ENCODE measurements at places on chromosomes 12 and 14.

- DNase-seq, result no peak
These were observed 23.7 kb upstream of the HDAC7 start for GRCh38 chr12:47843226-47843980.

- DNase-seq, result no peak
These were observed 140.9 kb downstream of the CCDC91 start for GRCh38 chr12:28331130-28331529.

- DNase-seq, result no peak
These were observed 172.2 kb downstream of the NAV3 start for GRCh38 chr12:78002878-78003277.

GRCh38 chr12:87274594-87275245, 754.5 kb downstream of the C12orf50 start:
- no peak for DNase-seq

DNA sequence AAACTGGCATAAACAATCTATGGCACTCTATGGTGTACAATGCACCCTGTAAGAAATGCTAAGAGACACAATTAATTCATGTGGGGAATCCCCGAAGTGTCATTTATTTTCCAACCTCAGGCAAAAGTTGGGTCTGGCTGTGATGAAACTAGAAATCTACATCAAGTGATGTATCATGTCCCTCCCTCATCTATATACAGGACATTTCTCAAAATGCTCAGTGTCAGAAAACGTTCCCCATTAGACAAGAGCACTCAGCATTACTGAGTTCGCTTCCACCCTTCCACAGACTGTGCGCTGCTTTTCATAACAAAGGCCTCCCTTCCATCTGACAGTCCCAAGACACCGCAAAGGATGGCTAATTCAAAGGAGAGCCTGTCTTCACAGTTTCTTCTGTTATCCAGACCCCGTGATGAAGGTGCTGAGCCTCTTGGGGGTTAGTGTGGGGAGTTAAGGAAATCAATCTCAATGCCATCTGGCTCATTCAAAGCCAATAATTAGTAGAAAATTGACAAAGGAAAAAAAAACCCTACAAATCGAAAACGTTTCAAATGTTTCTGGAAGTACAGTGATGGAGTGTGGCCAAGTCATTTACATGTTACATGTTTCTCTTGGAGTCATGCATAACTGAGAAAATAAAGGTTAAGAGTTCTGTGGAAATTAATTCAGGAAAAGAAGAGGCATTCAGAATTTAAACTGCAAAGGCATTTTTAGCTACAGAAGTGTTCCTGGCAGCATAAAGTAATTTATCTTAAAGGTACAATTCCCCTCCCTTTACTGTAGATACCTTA, 7.5 kb downstream of the CCDC88C start:
- DNase-seq, result no peak

- no peak for DNase-seq
These were observed at the start of gene NTF3 for GRCh38 chr12:5432011-5432400. TSS of gene NTF3 (plus strand) at chr12:5432108. CDS start at chr12:5432325, 217 bp downstream.

DNA sequence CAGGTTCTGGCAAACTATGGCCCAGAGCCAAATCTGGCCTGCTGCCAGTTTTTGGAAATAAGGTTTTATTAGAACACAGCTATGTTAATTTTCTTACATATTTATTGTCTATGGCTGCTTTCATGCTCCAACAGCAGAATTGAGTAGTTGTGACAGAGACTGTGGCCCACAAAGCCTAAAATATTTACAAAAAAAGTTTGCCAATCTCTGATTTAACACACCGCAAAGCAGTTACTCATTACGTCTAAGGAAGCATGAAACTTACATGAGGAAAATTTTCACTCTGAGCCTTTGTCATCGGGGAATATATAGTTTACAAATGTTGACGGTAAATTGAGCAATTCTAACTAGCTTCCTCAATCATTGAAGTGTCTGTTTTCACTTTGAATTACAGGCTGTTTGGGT, 96.5 kb downstream of the UNC79 start:
- no peak for DNase-seq

DNA sequence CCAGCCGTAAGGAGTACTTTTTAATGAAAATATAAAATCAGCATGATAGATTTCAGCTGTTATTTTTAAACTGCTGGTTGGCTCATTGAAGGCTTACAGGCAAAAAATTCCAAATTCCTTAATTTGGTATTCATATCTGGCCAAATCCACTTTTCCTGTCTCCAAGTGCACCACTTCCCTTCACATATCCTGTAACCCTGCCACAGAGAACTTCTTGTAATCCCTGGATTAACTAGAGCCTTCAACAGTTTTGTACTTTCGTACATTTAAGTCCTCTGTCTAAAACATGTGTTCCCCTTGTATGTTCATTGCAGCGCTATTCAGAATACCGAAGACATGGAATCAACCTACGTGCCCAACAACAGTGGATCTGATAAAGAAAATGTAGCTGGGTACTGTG, 9.6 kb downstream of the PUS7L start:
- no peak for DNase-seq

DNA sequence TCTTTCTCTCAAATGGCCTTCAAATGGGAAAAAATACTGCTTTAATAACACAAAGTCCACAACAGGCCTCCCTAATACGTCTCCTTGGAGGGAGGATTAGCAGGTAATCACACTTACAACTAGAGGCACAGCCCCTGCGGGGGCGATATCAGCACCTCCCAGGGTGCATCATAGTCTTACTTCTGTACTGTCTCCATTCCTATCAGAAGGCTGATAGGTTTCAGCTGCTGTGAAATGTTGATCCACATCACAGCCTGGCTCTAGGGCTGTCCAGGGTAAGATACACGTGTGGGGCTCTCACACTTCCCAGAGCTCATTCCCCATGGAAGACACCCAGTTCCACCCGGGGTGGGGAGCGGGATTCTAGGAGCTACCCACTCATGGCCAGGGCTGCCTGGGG, 139.1 kb upstream of the SFSWAP start:
- DNase-seq, result no peak

- no peak for DNase-seq
These were observed 23.7 kb upstream of the MAPKAPK5 start for GRCh38 chr12:111818340-111818739.

DNA sequence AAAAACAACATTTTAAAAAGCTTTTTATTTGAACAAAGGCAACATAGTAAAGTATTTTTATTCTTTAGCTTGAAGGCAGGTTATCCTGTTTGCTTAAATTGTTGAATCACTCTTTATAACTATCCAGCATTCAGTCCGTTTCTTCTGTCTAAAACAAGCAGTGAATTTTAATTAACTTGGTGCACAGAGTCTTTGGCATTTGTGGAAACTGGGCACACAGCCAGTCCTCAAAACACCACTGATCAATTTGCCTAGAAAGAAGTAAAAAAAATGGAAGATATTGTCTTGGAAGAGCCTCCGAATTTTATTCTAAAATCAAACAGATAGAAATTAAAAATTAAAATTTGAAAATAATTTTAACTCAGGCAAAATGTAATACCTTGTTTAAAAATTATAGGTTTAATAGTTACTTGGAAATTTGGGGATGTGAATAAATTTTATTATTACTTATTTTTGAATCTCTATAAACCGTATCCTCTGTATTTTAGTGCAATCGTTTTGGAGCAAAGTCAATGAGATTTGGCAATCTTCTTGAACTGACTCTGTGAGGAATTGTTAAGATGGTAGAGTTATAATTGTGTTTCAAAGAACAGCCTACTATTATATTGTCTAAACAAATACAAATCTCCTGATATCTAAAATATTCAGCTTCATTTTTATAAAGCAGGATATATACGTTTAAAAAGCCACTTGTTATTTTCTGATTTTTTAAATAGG, 927.0 kb downstream of the SLC16A7 start:
- no peak for DNase-seq

GRCh38 chr12:127539226-127539858, 727.6 kb upstream of the TMEM132C start:
- no peak for DNase-seq

DNA sequence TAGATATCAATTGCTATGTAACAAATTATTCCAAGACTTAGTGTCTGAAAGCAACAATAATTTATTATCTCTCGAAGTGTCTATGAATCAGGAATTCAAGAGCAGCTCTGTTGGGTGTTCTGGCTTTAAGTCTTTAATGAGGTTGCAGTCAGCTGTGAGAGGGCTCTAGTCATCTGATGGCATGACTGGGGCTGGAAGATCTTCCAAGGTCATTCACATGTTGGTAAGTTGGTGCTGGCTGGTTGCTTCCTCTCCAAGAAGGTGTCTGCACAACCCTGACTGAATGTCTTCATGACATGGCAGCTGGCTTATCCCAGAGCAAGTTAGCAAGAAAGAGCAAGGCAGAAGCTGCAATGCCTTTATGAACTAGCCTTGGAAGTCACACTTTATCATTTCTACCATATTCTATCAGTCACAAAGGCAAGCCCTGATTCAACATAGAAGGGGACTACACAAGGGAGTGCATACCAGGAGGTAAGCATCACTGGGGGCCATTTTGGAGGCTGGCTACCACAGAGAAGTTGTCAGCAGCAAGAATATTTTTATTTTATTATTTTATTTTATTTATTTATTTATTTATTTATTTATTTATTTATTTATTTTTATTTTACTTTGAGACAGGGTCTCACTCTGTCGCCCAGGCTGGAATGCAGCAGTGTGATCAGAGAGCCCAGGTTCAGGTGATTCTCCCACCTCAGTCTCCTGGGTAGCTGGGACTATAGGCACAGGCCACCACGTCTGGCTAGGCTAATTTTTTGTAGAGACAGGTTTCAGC, 7.6 kb upstream of the SLC38A2 start:
- no peak for DNase-seq

DNA sequence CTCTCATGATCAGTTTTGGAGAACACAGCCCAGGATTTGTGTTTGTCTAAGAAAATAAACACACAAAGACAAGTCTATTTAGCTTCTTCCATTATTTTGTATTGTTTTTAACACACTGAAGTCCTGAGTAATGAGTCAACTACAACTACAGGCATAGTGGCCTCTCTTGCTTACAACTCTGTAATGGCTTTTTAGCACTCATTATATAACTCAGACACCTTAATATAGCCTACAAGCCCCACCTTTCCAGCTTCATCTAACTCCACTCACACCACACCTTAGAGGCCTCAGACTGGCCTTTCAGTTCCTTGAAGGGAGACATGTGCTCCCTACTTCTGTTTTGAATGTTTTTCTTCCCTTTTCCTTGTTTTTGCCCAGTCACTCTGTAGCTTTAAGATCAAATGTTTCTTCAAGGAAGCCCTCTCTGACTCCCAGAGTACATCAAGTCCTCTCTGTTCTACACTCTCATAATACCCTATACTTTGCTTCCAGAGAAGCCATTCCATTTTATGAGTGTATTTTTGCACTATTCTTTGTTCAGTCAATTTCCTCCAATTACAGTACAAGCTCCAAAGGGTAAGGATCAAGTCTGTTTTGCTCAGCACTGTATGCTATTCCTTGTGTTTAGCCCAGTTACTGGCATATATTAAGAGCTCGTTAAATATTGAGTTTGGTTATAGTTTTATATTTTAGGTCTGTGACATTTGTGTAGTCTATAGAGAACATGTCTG, 233.6 kb upstream of the ARHGAP5 start:
- no peak for DNase-seq

DNA sequence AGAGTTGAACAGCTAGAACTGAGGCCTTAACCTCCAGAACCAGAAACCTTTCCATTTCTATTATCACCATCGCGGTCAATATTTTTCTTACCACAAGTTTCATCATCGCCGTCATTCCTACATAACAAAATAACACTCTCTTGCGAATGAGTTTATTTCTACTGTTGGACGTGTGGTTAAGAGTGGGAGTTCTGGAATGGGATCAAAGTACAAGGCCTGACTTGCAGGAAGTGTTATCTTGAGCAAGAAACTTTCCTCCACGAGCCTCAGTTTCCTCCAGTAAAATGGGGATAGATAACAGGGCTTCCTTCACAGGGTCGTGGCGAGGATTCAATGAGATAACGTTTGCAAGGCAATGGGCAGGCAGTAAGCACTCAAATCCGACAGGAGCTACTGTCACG, 652 bp downstream of the SART3 start:
- DNase-seq, result peak; percentile 42

- DNase-seq, result no peak
These were observed 28.5 kb downstream of the PRPF40B start for GRCh38 chr12:49651855-49652254.

All from K562 (cell line).